ENCODE measurements at places on chromosomes 6 and 20. TPM values are rescaled to one million over a fixed set of nuclear protein-coding genes. Genes with fewer than 3 reads are reported as not detected.

The C6orf58 gene
- total RNA-seq: 0.82 TPM

The SCP2D1 gene
- total RNA-seq: not detected

The GSTA2 gene
- not detected for total RNA-seq

The MUC22 gene
- not detected for total RNA-seq

The TDRD6 gene
- 0.21 TPM for total RNA-seq

The CPNE1 gene
- total RNA-seq: 233 TPM

The WTAP gene
- 95.4 TPM for total RNA-seq

The CRYBG1 gene
- 0.08 TPM for total RNA-seq

The UBE2J1 gene
- 43.7 TPM for total RNA-seq

DNA sequence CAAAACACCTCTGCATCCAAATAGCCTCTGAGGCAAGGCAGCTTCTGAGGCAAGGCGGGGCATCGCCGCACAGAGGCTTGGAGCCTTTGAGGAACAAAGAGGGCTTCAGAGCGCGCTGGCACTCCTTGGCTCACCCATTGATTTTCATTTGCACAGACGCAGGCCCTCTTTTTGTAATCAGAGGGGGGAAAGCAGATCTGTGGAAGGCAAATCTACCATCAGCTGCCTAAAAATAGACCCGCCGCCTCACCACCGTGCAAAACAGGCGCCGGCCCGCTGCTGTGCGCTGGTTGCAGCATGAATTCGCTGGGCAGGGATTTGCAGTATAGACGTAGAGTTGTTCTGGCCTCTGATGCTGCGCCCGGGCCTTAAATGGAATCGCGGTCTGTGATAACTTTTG lies 69.9 kb upstream of the STMND1 start:
- DNase-seq: no peak

- no peak for DNase-seq
Measured at GRCh38 chr6:4301871-4302270, 166.5 kb upstream of the ECI2 start.

- peak; percentile 41 for DNase-seq
Measured at GRCh38 chr20:17227669-17228623, 1.1 kb downstream of the PCSK2 start.

- DNase-seq: no peak
Measured at GRCh38 chr6:148218542-148219258, 123.9 kb upstream of the SASH1 start.

GRCh38 chr6:39765508-39766065 lies 26.6 kb upstream of the DAAM2 start:
- DNase-seq: no peak

GRCh38 chr6:106122306-106122918 lies 36.3 kb downstream of the PRDM1 start:
- DNase-seq: no peak

GRCh38 chr20:41268402-41268801 lies 49.1 kb downstream of the ZHX3 start:
- DNase-seq: no peak

GRCh38 chr6:92977018-92977417 lies 442.3 kb downstream of the EPHA7 start:
- no peak for DNase-seq

DNA sequence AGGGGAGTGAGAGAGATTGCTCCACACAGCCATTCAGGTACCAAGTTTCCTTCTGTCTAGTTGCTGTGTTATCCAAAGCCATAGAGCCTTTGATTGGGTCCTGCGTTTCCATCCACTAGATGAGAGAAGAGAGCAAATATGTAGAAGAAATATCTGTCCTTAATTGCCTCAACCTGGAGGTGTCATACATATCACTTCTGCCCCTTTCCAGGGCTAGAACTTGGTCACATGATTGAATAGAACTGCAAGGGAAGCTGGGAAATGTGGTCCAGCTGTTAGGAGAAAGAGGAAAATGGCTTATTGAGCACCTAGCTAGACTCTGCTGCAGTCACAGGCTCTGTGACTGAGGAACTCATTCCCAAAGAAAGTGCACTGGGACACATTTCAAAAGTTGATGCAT lies 115.6 kb upstream of the JAG1 start:
- DNase-seq: no peak

DNA sequence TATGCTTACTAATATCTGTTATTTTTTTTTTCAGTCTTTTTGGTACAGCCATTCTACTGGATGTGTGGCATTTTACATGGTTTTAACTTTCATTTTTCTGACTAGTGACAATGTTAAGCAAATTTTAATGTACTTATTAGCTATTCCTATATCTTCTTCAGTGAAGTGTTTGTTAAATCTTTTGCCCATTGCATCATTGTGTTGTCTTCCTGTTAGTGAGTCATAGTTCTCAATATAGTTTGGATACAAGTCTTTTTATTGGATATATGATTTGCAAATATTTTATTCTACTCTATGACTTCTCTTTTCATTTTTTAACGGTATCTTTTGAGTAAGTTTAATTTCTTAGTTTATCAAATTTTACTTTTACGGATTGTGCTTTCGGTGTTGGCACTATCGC lies 519.4 kb downstream of the CDKAL1 start:
- DNase-seq: no peak

- DNase-seq: no peak
Measured at GRCh38 chr20:16158976-16159286, 414.3 kb downstream of the KIF16B start.

- no peak for DNase-seq
Measured at GRCh38 chr6:28424163-28424562, 19.1 kb downstream of the ZSCAN23 start.

DNA sequence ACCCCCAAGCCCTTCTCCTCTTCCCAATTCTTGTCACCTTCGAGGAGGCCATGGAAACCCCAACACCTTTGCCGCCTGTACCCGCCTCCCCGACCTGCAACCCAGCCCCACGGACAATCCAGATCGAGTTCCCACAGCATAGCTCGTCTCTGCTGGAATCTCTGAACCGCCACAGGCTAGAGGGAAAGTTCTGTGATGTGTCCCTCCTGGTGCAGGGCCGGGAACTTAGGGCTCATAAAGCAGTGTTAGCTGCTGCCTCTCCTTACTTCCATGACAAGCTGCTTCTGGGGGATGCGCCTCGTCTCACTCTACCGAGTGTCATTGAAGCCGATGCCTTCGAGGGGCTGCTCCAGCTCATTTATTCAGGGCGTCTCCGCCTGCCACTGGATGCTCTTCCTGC lies 675 bp downstream of the ZBTB9 start:
- no peak for DNase-seq

DNA sequence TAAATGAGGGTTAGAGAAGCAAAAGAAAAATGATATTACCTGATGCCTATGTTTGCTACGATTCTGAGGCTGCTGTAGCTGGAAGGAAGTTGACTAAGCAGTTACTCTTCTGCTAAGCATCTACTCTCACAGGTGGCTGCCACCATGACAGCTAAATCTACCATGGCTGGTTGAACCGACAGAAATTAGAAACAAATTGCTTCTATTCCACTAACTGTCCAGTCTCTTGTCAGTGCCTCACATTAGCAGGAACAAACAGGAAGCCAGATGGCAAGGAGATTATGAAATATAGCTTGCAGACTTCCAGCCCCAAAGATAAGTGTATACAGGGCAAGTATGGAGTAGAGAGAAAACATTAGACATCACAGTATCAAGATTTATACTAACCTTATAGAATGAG lies 59.4 kb upstream of the TMEM200A start:
- no peak for DNase-seq

DNA sequence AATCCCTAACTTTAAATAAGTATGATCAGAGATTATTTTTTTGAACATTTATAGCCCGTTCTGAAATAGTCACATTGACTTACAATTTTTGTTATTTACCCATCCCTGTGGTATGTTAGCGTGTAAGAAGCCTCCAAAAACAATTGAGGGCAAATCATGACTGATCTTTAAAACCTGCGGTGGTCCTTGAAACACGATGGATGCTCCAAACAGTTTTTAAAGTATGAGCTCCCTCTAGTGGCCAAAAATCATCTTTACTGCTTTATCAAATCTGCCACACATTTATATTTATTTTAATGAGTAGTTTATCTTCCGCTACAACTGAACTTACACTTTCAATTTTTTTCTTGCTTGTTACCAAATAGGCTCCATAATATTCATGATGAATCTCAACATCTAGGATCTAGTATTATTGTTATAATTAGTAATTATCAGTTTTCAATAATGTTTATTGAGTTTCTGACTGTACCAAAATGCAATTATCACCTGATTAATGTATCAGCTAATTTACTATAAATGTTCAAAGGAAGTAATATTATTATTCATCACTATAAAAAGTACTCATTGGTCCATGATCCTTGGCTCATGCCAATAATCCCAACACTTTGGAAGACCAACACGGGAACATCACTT lies 52.2 kb downstream of the MARCKS start:
- DNase-seq: peak; percentile 47

DNA sequence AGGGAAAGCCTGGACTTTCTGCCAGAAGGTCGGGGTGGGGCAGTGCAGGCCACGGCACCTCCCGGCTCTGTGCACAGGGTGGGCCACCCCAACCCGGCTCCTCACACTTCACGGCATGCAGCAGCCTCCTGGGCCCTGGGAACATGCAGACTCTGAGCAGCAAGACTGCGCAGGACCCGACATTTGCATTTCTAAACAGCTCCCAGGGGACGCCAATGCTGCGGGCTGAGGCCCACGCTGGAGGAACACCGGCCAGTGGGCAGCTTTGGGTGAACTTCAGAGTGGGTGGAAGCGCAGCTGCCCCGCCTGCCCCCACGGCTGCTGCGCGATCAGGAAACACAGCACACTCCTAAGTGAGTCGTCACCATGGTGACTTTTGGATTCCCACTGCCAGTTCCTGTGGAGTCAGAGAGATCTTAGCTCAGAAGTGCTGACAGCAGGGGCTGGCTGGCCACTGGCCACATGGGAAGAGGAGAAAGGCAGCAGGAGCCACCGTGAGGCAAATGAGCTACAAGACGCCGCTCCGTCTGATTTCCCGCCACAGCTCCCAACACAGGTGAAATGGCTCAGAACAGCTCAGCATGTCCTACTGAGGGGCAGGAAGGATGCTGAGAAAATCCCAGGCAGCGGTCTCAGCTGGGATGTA lies 52.1 kb downstream of the RNASET2 start:
- DNase-seq: no peak

DNA sequence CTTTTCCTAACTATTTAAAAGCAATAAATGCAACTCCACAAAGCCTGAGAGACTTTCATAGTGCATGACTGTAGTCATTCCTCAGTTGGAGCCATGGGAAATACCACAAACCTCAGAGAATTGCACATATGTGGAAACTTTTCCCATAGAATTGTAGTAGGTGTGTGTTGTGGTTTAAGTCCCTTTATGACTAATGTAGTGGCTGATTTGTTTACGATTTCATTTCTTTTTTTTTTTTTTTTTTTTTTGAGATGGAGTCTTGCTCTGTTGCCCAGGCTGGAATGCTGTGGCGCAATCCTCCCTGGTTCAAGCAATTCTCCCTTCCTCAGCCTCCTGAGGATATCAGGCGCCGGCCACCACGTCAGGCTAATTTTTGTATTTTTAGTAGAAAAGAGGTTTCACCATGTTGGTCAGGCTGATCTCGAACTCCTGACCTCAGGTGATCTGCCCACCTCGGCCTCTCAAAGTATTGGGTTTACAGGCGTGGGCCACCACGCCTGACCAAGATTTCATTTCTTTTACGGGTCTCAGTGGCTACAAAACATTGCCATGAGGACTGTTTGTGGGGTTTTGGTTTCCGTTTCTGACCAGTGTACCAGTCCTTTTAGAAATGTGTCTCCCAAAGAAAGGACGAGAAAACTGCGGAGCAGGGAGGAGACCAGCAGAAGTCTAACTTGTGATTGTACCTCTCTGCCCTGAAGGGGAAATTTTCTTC lies 212.1 kb upstream of the MARCKS start:
- no peak for DNase-seq

- no peak for DNase-seq
Measured at GRCh38 chr6:111725446-111726112, 119.9 kb upstream of the TRAF3IP2 start.

DNA sequence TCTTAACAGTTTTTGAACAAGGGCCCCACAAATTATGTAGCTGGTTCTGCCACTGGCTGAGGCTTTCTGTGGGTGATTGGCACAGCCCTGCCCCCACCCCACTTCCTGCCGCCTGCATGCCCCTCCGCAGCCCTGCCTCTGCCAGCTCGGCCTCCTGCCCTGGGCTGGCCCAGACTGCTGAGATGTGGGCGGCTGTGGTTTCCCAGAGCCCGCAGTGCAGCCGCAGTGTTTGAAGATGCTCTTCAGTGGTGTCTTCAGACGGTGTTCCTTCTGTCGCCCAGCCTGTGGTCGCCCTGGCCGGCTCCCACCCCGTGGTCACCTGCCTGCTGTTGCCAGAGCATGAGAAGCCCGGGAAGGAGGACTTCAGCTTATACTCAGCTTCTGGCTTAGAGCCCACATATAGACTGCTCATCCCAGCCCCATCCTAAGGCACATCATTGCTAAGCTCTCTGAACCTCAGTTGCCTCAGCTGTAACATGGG lies 154.3 kb downstream of the VEGFA start:
- no peak for DNase-seq

DNA sequence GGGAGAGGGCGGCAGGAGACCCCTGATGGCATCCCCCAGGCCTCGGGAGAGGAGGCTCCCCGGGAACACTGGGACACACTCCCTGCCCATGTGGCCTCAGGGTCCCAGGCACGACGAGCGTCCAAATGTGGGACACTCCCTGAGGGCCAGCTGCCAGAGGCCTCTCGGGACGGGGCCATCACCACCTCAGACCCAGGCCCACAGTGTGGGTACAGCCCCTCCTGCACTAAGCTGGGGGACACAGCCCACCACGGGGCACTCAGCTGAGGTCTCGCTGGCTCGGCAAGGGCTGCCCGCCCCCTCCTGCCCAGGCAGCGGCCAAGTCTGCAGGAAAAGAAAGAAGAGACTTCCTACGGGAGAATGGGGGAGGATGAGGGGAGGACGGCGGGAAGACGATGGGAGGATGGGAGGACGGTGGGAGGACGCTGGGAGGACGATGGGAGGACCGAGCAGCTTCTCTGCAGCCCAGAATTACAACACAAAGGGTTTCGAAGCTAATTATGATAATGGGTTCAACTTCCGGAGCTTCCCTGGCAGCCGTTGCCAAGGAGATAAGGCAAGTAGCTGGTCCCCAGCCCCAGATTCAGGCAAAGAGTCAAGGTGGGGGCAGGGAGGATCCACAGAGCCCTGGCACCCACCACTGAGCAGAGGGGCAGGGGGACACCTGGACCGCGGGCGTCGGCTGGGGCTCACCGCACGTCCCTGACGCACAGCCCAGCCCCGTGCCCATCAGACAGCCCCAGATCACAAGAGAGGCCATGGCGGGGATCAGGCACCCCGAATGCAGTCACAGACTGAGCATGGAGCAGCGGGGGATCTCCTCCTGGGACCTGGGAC lies 17.5 kb downstream of the KCNQ2 start:
- DNase-seq: no peak

DNA sequence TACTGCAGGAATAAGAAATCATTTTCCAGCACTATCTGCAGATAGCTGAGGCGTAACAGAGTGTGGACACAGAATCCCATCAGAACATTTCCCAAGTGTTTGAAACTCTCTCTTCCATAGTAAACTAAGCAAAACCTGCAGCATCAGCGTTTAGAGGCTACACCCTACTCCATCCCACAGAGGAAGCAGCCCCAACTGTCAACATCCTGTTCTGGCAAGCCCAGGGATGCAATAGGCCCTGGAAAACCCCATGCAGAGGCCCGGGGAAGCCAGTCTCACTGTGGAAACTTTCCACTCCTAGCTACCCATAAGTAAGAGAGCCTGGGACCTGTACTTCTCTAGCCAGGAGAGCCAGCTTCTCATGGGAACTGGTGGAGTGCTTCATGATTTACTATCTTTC lies 129.4 kb downstream of the LY86 start:
- DNase-seq: no peak
